ENCODE measurements at places on chromosomes 6 and 20.

DNA sequence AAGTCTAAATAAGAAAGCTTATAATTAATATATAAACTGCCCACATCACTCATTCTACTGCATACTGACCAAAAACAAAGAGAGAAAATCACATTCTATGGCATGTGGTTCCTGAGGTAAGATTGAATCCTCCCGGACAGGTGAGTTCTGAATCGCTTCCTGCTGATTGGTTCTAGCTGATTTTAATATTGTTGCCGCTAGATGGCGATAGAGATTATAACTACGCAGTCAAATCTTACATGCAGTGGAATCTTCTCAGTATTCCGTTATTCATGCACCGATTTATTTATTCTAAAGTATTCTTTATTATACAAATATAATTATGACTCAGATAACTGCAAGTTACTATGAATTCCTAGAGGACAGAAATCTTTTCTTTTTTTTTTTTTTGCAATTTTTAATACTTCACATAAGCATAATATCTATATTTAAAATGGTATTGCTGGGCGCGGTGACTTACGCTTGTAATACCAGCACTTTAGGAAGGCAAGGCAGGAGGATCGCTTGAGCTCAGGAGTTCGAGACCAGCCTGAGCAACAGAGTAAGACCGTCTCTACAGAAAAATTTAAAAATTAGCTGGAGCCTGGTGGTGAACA is 24.2 kb upstream of the TMX4 start:
- DNase-seq: no peak

DNA sequence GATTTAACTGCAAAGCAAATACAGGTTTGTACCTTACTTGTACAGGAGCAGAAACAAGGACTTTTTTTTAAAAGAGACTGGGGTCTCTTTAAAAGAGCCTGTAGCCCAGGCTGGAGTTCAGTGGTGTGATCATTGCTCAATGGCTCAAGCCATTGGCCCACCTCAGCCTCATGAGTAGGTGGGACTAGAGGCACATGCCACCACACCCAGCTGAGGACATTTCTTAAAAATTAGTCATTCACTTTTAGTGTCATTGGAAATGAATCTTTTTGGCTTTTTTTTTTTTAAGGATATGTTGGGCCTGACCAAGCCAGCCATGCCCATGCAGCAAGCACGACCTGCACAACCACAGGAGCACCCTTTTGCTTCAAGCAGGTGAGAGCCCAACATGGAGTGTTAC is 16.9 kb downstream of the SEC23B start:
- DNase-seq: no peak

- no peak for DNase-seq
These were observed 58.7 kb downstream of the BCKDHB start for GRCh38 chr6:80165143-80165542.

GRCh38 chr6:169837529-169838250 is 86.3 kb downstream of the ERMARD start:
- no peak for DNase-seq

DNA sequence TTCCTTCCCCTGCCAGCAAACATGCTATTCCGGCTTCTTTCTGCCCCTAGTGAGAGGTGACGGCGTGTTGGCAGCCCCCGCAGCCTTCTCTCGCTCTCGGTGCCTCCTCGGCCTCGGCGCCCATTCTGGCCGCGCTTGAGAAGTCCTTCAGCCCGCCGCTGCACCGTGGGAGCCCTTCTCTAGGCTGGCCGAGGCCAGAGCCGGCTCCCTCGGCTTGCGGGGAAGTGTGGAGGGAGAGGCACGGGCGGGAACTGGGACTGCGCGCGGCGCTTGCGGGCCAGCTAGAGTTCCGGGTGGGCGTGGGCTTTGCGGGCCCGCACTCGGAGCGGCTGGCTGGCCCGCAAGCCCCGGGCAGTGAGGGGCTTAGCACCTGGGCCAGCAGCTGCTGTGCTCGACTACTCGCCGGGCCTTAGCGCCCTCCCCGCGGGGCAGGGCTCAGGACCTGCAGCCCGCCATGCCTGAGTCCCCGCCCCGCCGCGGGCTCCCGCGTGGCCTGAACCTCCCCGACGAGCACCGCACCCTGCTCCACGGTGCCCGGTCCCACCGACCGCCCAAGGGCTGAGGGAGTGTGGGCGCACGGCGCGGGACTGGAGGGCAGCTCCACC is 20.0 kb upstream of the PXDC1 start:
- no peak for DNase-seq

- no peak for DNase-seq
These were observed 3.0 kb downstream of the FAM209A start for GRCh38 chr20:56527521-56527920.

DNA sequence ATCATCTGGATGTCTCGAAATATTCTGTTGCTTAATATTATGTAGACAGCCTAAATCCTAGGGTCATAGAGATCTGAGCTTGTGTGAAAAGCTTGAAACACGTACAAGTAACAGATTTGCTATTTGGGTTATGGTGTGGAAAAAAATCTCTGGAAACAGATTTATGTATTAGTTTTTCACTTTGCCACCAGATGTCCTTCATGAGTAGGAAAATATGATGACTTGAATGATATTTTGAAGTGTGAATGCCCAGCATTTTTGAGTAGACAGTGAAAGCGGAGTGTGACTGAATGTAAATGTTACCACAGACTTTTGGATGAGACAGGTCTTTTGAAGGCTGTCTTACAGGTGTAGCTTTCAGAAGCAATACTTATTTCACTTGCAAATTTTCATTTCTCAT is 4.2 kb upstream of the BMP6 start:
- no peak for DNase-seq

- DNase-seq: no peak
These were observed 21.8 kb downstream of the OSTM1 start for GRCh38 chr6:108052706-108053105.

DNA sequence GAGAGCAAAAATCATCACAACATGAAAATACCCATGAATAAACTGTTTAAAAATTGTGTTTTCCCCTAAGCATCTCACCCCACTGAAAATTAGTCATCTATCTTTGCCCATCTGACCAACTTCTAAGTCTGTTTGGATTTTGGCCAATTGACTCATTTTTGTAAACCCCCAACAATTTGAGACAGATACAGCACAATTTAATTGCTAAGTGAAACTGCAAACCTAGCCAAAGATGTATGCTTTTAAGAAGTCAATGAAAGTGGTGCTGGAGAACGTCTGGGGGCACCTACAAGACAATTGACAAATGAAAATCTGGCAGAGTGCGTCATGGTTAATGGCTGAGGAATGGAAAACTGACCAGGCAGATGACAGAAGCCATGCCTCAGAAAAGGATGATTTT is 30.9 kb upstream of the SLC24A3 start:
- DNase-seq: no peak

DNA sequence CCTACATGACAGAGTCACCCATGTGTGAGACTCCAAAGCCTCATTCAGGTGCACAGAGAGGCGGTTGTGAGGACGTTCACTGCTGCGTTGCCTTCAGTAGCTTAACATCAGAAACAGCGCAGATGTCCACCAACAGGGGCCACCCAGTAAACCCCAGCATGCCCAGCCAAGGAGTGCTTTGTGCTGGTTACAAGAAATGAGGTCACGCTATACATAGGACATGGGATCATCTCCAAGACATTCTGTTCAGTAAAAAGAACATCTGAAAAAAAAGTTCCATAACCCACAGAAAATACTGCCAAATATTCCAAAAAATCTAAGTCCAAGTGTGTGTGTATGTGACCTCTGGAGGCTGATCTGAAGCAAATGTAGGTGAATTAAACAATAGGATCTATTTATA is 16.0 kb downstream of the SLC52A3 start:
- DNase-seq: no peak

DNA sequence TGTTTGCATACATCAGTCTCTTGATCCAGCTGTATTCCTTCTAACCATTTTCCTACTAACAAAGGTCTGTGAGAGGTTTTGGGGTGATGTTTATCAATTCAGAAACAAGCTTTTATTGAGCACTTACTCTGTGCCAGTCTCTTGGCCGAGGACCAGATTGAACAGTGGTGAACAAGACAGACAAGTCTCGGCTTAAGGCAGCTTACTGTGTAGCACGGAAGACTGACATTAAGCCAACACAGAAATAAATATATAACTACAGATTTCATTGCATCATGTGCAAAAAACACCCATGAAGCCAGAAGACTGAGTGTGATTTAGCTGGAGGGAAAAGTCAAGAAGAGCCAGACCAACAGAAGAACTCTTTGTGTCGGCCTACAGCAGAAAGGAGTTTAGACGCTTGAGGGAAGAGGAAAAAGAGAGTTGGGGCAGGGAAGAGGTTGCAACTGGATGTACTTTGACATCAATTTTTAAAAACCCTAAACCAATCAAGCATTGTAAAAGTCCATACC is 549.6 kb upstream of the CITED2 start:
- no peak for DNase-seq

DNA sequence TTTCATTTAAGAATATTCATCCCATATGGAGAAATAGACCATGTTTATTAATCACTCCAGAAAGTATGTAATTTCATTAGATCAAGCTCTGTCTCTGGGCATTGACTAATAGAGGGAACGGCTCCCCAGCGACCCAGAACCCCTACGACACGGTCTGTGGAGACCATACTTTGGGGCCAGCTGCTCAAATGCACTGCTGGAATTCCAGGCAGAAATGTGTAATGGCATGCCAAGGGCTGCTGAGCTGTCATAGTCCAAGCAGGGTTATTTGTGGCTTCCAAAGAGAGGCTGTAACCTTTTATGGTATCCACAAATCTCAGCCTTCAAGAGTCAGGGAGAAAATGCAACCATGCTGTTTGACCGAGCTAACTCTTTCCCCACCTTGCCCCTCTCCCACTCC is 755.8 kb downstream of the DHX35 start:
- no peak for DNase-seq

DNA sequence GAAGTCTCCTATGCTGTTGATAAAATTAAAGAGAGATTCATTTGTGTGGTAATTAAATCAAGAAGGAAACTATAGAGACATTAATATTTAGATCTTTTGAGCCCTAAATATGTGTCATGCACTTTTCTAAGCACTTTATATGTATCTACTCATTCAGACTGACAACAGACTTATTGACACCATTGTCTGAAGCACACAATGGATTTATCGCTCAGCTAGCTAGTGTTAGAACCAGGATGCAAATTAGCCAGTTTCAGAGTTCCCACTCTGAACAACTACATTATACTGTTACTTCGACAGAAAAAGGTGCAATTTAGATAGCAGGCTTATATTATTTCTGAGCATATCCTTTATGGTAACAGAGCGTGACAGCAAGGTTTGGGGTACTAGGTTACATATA is 27.7 kb upstream of the KIAA0408 start:
- DNase-seq: no peak

DNA sequence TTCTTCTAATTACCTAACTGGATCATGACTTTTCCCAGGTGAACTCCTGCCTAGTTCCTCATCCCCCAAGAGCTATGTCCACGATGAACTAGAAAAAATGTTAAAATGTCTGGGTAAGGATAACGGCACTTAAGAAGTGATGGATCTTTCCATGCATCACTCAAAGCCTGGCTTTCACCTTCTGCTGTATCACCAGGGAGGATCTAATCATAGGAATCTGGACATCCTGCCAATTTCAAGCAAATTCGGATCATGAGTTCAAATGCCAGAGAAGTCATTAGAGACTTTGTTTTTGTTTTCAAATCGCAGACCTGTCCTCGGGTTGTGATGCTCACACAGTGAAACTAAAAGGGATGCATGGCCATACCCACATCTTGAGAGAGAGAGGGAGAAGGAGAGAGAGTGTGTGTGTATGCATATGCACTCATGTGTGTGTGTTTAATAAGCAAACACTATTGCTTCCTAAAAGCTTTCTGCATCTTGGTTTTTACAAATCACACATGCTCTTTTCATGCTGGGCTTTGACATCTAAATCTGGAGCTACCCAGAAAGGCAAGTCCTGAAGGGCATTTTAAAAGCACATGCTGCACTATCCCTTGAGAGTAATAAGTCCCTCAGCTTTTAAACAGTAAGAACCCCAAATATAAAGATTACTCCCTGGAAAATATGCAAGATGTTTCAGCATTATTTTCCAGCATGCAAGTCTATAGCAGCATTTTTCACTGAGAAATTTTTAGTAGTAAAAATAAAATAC is 524.6 kb upstream of the NOX3 start:
- DNase-seq: no peak

DNA sequence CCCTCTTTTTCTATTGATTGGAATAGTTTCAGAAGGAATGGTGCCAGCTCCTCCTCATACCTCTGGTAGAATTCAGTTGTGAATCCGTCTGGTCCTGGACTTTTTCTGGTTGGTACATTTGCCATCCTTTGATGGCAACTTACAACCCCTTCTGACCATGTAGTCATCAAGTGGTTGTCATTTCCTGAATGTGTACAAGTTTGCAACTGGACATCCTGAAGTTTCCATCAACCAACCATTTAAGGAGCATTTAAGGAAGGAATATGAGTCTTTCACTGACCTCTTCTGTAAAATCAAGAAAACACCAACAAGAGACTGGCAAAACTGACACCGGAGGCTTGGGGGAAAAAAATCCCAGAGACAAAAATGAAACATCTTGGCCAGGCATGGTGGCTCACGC is 97.4 kb downstream of the RIN2 start:
- no peak for DNase-seq

DNA sequence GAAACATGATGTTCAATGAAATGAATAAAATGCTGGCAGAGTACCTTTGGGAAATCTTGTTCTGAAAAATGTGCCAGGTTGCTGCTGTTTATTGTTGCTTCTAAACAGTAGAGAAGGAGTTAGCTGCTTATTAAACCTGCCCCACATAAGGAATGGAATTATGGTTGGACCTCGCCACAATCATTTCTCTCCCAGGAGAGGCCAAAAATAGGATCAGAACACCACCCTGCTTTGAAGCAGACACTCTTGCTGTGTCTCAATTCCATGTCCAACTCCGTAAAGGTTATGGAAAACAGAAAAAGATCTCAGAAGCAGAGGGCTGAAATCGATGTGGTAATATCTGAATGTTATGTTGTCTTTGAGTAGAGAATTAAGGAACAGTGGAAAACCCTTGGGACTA is 27.9 kb downstream of the AFG1L start:
- DNase-seq: no peak

GRCh38 chr6:117771403-117771802 is 96.1 kb downstream of the NUS1 start:
- DNase-seq: no peak

- DNase-seq: no peak
These were observed 94.8 kb upstream of the PMEPA1 start for GRCh38 chr20:57804470-57805250.

GRCh38 chr6:125802943-125803377 is 12.2 kb downstream of the NCOA7 start:
- no peak for DNase-seq

GRCh38 chr20:39825950-39826349 is 863.1 kb downstream of the MAFB start:
- DNase-seq: no peak

DNA sequence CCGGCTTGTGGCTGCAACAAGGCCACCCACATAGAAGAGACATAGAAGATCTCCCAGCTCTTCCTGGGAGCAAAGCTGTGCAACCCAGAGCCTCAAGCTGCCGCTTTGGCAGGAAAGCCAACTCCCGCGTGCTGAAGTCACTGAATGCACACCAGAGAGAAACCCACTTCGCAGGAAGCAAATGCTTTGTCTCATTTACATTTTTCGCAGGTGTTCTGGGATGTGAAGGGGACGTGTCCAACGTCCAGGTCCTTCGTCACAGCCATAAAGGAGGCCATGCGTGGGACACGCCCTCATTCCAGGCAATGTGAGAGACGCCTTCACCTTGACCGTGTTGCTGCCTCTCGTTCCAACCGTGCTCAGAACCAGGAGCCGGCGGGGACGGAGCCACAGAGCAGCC is 24.4 kb downstream of the KCNQ2 start:
- no peak for DNase-seq

- DNase-seq: no peak
These were observed 43.4 kb upstream of the SPTLC3 start for GRCh38 chr20:12965212-12965869.

GRCh38 chr6:91281901-91282300 is 695.0 kb upstream of the MAP3K7 start:
- DNase-seq: no peak
